Activated CD4-positive, alpha-beta T cell treated with anti-CD3 and anti-CD28 coated beads, Interleukin-2, Interleukin-4, amounts not matched to agents 100 ng/mL and 50 ng/mL, durations not matched to agents 16 hours and 8 hours (primary cell): ENCODE measurements at places on chromosomes 1 and 21.

DNA sequence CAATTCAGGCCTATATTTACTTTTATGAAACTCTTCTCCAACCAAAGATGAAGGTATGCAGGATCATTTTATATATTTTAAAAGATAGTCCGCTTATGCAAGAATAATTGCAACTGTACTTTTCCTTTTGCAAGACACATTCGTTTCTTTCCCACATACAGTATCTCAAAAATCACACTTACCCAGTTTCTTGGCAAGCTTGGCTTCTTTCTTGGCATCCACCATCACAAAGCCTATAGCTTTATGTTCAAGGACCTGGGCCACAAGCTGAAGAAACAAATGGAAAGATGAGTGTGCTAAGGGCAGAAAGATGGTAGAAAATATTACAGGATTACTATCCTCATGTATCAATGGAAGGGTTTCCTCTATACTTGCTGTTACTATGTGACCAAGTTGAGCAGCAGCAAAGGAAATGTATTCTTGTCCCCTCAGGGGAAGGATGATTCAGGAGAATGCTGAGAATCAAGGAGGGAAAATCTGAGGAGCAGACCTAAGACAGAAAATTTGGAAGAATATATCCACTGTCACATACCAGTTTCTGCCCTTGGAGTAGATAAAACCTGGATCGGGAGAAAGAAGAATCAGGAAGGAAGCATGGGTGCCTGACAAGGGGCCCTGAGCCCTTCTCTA is 23.8 kb downstream of the CASQ2 start:
- DNase-seq, result no peak

- DNase-seq, result no peak
Measured at GRCh38 chr1:178060789-178061556, 32.9 kb upstream of the RASAL2 start.

DNA sequence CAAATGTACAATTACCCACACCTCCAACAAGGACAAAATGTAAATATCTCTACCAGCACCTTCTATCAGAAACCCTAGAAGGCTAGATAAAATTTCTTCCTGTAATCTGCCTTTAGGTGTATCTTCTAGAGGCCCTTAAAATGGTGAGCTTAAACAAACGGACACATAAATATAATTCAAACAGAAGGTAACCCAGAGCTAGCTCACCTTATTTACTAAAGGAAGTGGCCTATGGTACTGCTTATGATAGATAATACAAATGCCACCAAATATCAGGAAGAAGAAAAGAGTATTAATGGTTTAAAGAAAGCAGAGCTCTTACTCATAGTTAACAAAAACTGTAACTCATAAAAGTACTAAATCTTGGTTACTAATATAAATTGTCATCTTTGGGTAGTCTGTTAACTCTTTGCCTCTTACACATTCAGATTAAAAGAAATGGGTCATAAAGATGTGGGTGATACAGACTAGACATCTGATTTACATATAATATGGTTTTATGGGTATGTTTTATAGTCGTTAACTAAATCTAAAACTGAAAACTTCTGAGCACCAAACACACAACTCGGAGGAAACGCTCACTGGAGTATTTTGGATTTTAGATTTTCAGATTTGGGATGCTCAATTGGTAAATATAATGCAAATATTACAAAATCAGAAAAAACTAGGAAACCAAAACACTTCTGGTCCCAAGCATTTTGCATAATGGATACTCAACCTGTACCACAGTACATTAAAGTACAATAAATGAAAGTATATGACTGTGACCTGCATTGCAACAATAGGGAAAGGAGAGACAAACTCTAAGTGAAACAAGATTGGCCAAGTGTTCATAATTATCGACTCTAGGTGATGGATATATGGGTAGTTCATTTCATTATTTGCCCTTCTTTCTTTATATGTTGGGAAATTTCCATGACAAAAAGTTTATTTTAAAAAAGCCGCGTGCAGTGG is 23.2 kb downstream of the TRIT1 start:
- DNase-seq, result no peak

GRCh38 chr1:36092166-36092797 is 3.6 kb downstream of the ADPRS start:
- DNase-seq, result no peak

DNA sequence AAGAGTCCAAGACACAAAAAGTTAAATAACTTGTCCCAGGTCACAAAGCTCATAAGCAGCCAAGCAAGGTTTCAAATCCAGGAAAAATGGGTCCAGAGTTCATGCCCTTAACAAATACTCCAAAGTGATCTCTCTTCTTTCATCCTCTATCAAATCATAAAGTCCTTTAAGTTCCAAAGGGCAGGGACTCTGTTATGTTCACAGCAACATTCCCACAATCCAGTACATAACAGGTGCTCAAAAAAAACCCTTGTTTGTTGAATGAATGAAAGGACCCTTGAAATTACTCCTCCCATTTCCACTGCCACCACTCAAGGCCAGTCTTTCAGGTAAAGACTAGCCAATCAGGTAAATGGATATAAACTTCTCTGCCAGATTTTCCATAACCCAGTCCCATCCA is 2.7 kb downstream of the ABL2 start:
- no peak for DNase-seq

DNA sequence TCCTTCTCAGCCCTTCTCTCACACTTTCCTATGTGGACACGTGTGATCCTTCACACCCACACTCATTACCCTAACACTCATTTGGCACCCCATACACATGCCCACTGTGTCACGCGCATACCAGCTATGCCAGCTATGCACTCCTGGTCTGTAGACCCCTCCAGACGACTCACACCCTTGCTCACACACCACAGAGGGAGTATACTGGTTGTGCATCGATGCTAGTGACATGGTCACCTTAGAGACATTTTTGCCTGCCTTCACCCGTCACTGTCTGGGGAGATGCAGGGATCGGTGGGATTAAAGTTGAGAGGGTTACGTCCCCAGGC is 8.3 kb upstream of the PPM1J start:
- no peak for DNase-seq

GRCh38 chr1:5840551-5841001 is 151.6 kb downstream of the NPHP4 start:
- no peak for DNase-seq

GRCh38 chr1:89596698-89597097 is 36.2 kb upstream of the LRRC8C start:
- no peak for DNase-seq

GRCh38 chr1:29452463-29453230 is 216.3 kb downstream of the PTPRU start:
- no peak for DNase-seq

DNA sequence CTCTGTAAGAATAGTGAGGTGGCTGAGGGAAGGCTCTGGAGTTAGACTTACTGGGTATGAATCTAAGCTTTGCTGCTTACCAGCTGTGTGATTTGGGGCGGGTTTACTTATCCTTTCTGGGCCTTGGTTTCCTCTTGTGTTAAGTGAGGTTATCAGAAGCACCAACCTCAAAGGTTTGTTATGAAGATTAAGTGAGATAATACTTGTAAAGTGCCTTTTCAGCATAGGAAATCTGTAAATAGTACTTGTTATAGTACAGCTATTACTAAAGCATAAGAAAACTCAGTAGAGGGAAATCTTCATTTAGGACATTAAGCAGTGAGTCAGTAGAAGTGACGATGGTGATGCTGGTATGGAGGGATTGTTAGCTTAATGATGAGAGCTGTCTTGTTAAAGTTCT is 12.1 kb downstream of the HHAT start:
- peak; percentile 84 for DNase-seq

DNA sequence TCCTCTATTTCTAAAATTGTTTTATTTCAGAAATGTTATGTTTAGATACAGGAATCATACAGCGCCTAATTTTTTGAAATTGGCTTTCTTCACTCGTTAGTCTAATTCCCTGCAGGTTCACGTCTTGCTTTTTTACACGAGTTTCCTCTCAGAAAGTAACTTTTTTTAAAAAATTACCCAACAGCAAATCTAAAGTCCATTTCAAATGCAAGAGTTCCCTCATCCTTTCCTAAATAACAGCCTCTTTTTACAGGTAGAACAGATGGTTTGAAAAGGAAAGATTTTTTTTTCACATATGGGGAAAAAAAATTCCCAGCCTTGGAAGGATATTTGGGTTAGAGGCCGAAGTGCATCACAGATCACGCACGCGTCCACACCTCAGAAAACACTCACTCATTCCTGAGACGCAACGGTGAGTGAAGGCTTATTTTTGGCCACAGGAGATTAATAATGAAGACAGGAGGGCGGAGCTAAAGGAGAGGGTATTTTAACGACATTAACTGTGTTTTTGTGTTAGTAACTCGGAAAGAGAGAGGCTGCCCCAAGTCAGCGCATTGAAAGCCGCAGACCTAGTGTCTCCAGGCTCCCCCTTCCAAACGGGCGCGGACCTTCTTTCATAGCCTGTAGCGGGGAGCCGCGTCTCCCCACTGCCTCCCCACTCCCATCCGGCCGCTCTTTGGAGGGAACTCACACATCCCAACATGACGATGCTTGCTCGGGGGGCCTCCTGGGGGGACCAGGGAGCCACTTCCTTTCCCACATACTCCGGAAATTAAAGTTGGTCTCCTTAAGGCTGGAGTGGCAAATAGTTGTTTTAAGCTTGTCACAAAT is 969 bp upstream of the RIPK4 start:
- DNase-seq, result no peak

DNA sequence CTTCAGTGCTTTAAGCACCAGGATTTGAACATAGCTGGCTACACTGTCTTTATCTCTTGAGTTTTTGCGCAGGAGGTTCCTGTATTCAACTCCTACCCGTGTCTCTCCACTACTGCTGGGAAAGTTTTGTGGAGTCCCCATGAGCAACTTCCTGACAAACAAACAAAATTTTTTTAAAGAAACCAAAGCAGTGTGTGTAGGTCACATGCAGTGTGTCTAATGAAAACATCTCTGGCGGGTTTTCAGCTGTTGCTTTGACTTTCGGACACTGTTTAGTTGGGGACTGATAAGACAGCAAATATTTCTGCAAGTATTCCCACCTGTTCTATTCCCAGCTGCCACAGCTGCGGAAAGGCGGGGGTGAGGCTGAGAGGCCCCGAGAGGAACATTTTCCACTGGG is 2.0 kb downstream of the PSEN2 start:
- no peak for DNase-seq

GRCh38 chr1:100448366-100448765 is 89.6 kb upstream of the GPR88 start:
- DNase-seq, result no peak

DNA sequence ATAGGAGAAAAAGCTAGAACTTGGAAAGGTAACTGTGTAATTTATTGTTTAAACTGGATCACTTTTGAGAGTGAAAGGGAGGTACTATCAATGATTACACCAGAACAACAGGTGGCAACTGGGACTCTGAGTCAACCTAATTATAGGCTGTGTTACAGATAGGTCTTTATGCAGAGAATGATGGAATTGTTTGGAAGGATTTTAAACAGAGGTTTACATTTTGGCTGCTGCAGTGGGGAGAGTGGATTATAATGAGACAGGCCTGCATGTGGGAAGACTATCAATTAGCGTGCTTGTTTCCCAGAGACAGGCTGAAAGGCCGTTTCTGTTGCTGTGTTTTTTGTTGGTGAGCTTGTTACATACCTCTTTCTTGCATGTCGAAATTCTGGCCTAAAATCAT is 432.9 kb downstream of the PLA2G4A start:
- DNase-seq, result no peak

DNA sequence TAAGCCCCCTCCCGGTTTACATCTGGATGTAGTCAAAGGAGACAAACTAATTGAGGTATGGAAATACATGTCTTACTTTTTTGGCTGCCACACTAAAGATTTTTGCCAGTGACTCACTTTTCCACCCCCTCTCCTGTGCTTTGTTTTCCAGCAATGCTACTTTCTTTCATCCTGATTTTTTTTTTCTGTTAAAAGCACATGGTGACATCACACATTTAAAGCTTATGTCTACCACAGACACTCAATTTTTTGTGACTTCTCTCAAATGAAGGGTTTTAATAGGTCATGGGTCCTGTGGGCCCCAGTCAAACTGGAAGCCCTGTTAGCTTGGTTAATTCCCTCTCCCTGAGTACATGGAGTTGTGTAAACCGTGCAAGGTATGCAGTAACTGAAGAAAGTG is 2.2 kb downstream of the PPP1R8 start:
- DNase-seq, result no peak

GRCh38 chr1:38708701-38709258 is 150.8 kb downstream of the RRAGC start:
- no peak for DNase-seq

DNA sequence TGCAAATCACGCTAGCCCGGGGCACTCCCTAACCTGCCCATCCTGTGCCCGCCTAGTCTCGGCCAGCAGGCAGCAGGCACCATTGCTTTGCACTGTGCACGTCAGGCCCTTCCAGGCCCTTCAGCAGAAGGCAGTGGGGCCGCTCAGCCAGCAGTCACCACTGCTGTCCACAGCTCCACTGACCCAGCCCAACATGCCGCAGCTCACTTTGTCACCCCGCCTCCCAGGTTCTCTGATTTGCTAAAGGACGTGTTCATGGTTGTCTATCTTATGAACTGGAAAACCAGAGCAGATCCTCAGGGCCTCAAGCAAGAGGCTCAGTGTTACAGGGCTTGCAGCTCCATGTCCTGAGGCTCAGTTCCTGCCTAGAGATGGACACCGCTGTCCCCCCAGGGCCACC is 14.2 kb upstream of the SPOCD1 start:
- no peak for DNase-seq

DNA sequence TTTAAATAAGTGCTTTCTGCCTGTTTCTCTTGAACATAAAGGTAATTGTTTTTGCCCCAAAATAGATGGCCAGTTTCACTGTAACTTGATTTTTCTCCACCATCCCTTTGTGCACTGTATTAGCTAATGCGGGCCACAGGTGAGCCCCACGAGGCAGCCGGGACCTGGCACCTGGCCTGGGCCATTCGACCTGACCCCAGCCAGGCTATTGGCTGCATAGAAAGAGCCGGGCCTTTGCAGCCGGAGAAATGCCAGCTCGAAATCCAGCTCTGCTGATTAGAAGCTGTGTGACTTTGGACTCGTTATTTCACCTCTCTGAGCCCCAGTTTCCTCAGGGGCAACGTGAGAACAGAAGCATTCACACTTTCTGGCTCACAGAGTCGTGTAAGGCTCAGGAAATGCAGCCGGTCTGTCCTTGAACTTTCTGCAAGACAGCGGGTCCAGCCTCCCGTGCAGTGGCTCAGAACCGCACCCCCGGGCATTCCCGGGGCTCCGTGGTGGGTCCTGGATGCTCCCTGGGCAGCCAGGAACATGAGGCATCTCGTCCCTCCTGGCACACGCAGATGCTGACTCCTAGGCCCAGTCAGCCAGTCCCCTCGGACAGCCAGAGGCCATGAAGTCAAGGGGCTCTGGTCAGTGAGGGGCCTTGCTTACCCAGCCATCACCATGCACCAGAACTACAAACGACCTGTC is 37.4 kb upstream of the ACTRT2 start:
- DNase-seq, result no peak

DNA sequence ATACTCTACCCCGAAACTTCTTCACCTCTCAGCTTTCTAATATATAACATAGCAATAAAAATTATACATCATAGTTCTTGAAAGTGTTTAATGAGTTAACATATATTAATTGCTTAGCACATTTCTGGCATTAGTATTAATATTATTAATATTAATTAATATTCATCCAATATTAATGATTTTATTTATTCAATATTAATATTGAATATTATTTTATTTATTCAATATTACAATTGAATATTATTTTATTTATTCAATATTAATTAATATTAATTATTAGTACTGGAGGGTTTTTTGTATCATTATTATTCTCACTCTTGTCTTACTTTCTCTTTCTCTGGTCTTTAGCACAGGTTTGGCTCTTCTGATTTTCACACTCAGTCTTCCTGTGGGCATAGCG is 105.2 kb downstream of the GRIK1 start:
- no peak for DNase-seq

- no peak for DNase-seq
Measured at GRCh38 chr1:1684031-1684681, 8.4 kb downstream of the SLC35E2B start.

- DNase-seq, result no peak
Measured at GRCh38 chr1:235930543-235930942, 63.8 kb upstream of the LYST start.
